ENCODE measurements at places on chromosomes 7 and 10.

DNA sequence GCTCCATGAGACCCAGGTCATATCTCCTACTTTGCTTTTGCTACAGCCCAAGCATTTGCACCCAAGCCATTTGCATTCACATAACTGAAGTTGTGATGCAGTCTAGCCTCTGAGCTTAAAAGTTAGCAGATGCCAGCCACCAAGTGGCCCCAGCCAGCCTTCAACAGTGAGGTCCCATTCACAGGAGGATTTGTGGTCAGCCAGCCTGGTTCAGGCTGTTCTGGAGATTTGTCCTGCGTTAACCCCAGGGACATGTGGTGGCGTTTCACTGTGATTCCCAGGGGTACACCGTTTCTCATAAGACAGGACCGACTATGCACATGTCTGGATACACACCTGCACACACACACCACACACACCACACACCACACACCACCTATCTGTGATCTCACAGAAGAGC lies 51.2 kb downstream of the GPR26 start:
- DNase-seq = no peak

DNA sequence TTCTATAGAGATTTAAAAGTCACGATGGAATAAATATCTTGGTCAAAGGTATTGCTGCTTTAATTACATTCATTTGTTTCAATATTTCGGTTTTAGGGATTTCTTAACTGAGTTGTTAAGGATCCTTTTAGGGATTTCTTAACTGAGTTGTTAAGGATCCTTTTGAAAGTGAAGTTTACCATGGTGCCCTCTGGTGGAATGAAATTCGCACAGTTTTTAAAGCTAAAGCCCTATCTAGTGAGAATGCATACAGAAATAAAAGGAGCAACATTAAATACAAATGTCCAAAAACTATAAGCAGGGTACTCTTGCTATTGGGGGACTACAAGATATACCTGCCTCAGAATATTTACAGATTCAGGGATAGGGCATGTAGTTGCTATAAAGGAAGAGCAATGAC lies 193.7 kb downstream of the RNLS start:
- DNase-seq = no peak

- DNase-seq = no peak
Observed at GRCh38 chr7:142618655-142619351, 130.5 kb upstream of the PRSS1 start.

GRCh38 chr7:114806590-114807162 lies 115.2 kb upstream of the MDFIC start:
- no peak for DNase-seq

DNA sequence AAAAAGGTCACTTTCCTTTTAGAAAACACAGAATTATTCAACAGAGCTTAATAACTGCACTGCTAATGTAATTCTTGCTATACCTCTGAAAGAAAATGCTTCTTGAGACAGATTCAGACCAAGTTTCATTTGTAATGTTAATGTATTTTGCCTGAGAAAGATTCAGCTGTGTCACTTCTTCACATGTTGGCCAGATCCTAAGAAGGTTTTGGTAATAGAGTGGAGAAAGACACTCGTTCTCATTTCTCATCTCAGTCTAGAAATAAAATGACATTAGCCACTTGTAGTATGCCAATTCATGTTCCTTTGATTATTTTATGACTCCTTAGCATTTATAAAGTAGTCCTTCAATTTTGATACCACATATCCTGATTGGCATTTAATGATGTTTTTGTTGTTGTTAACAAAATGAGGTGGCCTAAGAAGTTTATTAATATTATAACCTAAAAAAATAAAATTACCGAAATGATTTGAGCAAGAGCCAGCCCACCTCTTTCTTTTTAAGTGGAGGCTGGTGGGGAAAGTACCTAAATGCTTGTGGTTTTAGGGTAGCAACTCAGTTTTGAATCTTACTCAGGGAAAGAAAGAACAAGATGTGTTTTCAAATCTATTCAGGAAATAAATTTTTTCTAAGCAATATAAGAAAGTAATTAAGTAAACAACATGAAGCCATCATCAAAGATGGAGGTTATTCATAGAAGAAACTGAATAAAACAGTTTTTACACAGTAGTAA lies 16.4 kb upstream of the ELAPOR2 start:
- DNase-seq = no peak

GRCh38 chr7:131721660-131722059 lies 165.2 kb upstream of the PODXL start:
- DNase-seq = no peak

GRCh38 chr7:158666401-158666800 lies 38.2 kb downstream of the NCAPG2 start:
- DNase-seq = no peak

DNA sequence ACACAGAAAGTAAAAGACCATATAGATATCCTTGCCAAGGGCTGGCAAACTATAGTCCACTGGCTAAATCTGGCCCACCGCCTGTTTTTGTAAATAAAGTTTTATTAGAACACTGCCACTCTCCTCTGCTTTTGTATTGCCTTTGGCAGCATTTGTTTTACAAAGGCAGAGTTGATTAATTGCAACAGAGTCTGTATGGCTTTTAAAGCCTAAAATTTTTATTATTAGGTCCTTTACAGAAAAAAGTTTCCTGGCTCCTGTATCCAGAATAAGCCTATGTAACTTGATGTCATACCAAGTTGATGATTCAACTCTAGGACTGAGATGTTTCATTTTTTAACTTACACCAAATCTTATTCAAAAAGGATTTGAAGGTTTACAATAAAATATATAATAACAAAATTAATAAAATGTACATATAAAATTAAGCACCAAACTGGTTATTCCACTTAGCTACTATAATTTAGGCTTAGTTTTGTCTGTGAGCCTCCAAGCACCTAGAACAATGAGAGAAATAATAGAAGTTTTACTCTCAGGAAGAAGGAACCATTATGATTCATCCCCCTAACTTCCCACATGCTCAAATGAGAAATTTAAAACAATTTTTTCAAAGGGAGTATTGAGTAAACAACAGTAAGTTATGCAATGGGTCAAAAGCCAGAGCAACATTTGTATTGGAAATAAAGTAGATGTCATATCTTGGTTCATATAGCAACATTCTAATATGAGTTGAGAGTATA lies 31.9 kb downstream of the CPED1 start:
- no peak for DNase-seq

DNA sequence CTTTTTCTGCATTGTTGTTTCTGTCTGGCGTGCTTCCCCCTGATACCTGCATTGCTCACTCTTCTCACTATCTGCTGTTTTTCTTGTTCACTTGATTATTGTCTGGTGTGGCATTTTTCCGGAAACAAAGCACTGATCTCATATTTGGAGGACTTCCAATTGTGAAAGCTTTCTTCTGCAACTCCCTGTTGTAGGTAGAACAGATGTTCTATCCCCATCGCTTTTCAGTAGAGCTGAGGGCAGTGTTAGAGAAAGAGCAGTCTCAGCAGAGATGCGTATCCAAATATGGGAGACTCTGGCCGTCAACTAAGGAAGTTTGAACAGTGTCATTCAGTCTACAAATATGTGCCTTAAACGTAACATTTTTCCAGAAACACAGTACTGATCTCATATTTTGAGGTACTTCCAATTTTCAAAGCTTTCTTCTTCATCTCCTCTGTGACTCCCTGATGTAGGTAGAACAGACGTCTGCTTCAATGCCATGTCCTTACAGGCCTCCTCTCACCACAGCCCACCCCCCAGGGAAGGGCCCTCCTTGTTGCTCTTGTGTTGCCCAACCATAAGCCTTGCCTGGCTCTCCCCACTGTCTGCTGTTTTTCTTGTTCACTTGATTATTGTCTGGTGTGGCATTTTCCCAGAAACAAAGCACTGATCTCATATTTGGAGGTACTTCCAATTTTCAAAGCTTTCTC lies 27.1 kb upstream of the GJD4 start:
- DNase-seq = no peak

DNA sequence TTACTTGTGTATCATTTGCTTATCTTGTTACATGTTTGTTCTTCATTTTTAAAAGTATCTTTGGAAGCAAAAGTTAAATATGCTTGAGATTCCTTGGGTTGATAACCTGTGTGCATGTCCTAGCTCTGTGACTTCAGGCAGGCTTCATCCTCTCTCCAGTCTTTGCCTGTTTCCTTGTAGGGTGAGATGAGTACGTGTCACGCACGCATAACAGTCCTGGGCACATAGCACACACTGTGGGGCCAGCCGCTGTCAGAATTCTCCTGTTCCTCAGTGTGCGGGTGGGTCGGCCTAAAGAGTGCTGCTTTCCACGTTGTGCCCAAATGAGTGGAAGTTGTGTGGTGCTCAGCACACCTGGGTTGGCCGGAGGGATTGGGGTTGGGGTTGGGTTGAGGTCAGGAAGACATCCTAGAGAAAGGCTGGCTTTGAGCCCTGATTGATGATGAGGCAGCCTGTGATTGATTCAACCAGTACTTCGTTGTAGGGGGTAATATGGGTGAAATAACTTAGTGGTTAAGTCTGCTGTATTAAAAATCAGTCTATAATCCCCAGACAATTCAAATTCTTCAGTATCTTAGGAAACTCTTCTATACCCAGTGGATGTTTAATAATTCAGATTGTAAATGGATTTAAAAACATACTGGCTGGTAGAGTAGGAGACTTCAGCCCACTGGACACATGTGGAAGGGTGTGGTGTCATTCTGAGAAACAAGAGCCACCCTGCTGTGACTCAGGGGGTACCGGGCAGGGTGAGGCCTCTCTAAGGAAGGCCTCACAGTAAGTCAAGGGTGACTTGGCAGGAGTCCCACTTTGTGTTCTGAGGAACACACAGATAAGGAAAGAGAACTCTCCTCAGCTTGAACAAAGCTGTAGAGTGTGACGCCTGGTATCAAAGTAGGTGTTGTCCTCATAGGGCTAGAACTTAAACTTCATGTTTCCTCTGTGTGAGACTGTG lies 54.8 kb downstream of the DAGLB start:
- no peak for DNase-seq

GRCh38 chr7:94350734-94351133 lies 44.0 kb upstream of the COL1A2 start:
- DNase-seq = no peak

GRCh38 chr10:91034494-91035159 lies 113.7 kb upstream of the ANKRD1 start:
- no peak for DNase-seq

GRCh38 chr7:144821067-144821466 lies 14.8 kb downstream of the TPK1 start:
- DNase-seq = no peak

DNA sequence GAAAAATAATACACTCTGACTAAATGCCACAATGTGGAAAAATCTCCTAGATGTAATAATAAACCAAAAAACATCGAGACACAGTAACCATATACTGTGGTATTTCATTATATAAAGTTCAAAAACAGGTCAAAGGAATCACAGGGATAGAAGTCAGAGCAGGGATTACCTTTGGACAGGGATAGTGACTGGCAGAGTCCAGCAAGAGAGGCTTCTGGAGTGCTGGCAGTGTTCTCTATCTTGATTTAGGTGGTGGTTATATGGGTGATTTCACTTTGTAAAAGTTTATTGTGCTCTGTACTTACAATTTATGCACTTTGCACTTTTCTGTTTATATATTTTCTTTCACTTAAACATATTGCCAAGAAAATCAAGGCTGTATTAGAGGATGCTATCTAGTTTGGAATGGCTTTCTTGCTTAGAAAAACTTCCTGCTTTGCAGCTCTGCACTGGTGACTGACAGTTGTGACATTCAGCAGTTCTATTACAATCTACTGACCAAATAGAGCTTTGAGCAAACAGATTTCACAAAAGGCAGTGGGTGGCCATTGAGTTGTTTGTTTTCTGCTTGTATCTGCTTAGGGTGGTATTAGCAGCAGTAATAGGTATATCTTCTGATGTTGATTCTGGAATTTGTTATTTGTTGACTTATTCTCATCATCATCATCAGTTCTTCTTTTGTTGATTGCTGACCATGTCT lies 263.6 kb upstream of the LRGUK start:
- DNase-seq = no peak

DNA sequence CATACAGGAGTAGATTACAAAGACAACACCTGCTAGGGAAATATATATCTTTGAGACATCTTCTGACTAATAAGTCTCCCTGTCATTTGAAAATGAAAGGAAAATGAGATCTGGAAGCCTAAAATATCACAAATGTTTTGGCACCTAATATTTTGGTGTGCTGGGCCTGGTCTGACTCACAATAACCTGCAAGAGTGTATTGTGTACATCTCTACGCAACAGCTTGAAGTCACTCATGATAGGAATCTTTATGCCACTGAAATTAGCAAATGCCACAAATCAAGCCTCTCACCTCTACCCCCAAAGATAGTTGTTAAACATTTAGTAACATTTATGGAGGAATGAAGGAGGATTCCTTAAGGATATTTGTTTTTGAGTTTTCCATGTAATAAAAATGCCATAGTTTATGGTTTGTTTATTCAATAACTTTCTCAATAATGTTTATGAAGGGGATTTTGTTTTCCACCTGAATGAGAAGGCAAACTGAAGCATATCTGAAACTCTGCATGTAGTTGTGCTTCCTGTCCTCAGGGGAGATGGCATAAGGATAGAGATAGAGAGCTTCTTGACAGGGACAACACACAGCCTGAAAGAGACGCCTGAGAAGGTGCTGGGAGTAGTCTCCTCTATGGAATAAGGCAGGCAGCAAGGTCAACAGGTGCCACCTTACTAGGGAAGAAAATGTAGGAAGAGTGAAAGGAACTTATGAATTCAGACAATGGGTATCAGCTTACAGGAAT lies 197.4 kb downstream of the AHR start:
- no peak for DNase-seq

- DNase-seq = no peak
Observed at GRCh38 chr10:870564-871166, 60.8 kb downstream of the LARP4B start.

DNA sequence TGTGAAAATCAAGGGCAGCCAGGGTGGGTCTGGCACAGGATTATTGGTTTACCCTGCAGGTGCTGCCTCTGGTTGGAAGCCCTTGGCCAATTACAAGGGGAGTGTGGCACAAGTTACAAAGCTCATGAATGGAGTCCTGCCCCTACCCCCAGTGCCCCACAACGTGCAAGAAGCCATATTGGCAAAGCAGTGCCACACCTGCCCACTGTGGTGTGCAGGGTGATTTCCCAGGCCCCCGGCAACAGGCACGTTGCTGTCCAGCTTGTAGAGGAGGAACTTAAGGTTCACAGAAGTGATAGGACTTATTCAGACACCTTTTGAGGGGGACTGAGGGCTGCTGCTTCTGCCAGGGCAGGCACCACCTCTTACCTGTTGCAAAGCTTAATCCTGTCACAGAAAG lies 11.4 kb downstream of the LHPP start:
- DNase-seq = no peak

- no peak for DNase-seq
Observed at GRCh38 chr10:8389630-8390029, 335.1 kb downstream of the GATA3 start.

GRCh38 chr10:3281941-3282673 lies 109.5 kb upstream of the PITRM1 start:
- DNase-seq = no peak

Data from activated CD4-positive, CD25-positive, alpha-beta regulatory T cell treated with anti-CD3 and anti-CD28 coated beads, Interleukin-2, amount 50 U/mL, for 72 hours (primary cell).